ENCODE measurements at places on chromosomes 4 and X. TPM values are rescaled to one million over a fixed set of nuclear protein-coding genes. Genes with fewer than 3 reads are reported as not detected.

FAM149A gene
- 13.5 TPM for total RNA-seq

GPR34 gene
- total RNA-seq: not detected

MAGED4B gene
- total RNA-seq: 197 TPM

FOXP3 gene
- 0.33 TPM for total RNA-seq

UGT8 gene
- 7.5 TPM for total RNA-seq

THAP9 gene
- total RNA-seq: 14.0 TPM

CNGA1 gene
- 1.00 TPM for total RNA-seq

ENPEP gene
- total RNA-seq: 1.4 TPM

GRCh38 chr4:168853770-168854169 lies 156.3 kb downstream of the CBR4 start:
- no peak for DNase-seq

- DNase-seq: no peak
Measured at GRCh38 chrX:150643271-150643670, 49.9 kb upstream of the MTMR1 start.

GRCh38 chr4:78585633-78586032 lies 34.1 kb downstream of the ANXA3 start:
- no peak for DNase-seq

- DNase-seq: no peak
Measured at GRCh38 chr4:12260453-12260852, 831.8 kb upstream of the HS3ST1 start.

- no peak for DNase-seq
Measured at GRCh38 chr4:115159141-115159540, 45.7 kb upstream of the NDST4 start.

GRCh38 chr4:156773648-156774357 lies 197.8 kb downstream of the PDGFC start:
- DNase-seq: no peak

- no peak for DNase-seq
Measured at GRCh38 chrX:317424-318067, 1.1 kb downstream of the GTPBP6 start.

GRCh38 chrX:110836982-110837381 lies 41.4 kb upstream of the CHRDL1 start:
- DNase-seq: no peak

DNA sequence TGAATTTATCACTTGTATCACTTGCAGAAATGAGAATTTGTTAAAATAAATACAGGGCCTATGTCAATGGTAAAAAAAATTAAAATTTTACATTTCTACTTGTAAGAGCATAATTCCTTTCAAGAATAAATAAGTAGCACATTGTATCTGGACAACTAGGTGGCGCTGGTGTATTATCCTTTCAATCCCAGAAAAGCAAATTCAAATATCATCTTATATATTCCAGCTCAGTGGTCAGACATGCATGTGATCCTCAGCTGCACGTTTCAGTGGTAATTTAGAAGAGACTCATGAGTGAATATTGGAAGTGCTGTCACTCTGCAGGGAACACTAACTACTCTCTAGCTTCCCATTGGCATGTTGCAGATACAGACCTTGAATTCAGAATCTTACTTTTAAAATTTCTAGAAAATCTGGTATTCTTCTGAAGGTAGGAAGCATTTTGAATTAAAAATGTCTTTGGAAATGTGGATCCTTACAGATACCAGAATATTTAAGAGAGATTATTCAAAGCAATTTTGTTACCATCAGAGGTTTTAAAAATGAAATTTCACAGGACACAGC lies 1414.7 kb upstream of the TENM3 start:
- no peak for DNase-seq

DNA sequence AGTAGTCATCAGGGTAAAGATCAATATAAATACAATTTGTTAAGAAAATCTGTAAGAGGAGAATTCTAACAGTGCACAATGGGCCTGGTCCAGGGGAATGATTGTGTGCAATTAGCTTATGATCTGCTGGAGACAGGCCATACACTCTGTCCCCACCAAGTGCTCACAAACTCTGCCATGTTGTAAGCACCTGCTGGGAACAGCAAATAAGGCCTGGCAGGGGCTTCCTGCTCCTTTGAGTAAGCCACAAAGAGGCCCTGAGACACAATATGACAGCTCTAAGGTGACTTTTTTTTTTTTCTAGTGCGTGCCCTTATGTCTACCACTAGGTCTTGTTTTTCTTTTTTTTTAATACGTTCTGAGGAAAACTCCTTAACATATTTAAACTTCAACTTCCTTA lies 866.3 kb upstream of the PCDH7 start:
- DNase-seq: no peak

GRCh38 chrX:115906276-115906675 lies 264.3 kb upstream of the AGTR2 start:
- no peak for DNase-seq

DNA sequence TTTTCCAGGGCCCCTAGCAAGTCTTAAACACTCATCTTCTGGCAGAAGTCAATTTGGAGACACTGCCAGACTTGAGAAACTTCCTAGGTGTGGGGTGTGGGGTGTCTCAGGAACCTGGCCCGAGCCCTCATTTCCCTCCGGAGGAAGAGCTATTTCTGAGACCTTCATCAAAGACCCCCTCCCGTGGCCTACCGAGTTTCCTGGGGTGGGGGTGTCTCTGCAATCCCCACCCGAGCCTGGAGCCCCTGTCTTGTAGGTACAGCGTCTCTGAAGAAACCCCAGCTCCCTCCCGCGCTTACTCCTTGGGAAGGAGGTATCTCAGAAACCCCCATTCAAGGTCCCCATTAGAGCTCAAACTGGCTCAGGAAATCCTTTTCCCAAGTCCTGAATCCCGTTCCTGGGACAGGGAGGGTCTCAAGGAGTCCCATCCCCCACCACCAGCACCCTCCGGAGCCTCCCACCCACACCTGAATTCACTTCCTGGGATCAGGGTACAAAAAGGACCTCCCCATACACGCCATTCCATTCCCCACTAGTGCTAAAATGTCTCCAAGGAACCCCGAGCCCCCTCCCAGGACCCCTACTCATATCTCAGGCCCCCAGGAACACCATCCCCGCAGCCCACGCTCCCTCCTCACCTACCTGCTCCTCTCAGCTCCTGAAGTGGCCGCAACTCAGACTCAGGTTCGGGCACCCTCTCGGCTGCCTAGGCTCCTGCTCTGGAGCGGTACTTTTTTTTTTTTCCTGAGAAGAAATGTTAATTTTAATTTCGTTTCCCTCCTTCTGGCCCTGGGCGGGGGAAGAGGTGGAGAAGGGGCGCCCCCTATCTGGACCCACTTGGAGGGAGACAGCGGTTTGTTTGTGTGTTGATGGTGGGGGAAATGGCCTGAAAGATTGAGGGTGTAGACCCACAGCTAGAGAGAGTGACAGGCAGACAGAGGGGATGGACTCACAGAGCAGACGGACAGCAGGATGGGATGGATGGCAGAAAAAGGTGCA lies 1.1 kb downstream of the SLC38A5 start:
- DNase-seq: no peak

DNA sequence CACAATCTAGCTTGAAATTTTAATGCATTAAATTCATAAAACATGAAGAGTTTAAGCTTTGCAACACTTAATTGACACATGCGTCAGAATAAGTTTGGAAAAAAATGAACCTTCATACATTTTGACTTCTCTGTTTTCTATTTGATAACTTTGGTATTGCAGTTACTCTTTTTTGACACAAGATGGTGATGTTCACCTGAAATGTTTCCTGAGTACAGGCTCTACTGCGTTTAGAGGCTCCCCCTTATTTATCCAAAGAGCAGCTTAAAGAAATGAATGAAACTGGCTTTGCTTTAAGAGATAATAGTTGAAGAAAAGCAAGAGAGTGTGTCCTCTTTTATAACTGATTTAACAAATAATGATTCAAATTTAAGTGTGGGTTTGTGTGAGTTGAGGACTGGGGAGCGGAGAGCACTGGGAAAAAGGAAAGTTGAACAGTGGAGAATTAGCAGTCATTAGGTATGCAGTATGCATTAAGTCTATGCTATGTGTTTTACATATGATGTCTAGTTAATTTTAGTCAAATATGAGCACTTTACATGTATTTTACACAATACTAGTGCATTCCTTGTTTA lies 180.6 kb upstream of the NUDT6 start:
- no peak for DNase-seq

- DNase-seq: no peak
Measured at GRCh38 chr4:162557516-162558106, 393.8 kb upstream of the FSTL5 start.

GRCh38 chr4:41396214-41396613 lies 139.5 kb downstream of the UCHL1 start:
- no peak for DNase-seq

GRCh38 chr4:172709376-172709775 lies 459.2 kb upstream of the GALNT7 start:
- DNase-seq: no peak

DNA sequence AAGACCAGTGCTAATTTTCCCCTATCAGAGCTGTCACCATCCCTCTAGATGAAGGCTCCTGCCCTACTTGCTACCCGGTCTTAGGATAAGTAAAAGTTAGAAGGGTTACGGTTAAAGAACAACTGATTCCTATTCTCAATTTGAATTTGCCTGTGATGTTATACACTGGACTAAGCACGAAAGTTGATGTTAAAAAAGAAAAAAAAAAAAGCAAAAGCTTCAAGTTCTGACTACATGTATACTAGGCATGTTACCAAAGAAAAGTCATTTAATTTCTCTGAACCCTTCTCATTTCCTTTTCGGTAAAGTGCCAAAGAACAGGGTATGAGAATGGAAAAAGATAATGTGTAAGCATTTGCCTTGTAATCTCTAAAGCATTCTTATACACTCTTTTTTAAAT lies 1.4 kb upstream of the PPID start:
- DNase-seq: no peak

GRCh38 chr4:120481756-120482155 lies 415.1 kb upstream of the MAD2L1 start:
- DNase-seq: no peak

- DNase-seq: no peak
Measured at GRCh38 chr4:41587286-41587685, 49.3 kb downstream of the LIMCH1 start.

DNA sequence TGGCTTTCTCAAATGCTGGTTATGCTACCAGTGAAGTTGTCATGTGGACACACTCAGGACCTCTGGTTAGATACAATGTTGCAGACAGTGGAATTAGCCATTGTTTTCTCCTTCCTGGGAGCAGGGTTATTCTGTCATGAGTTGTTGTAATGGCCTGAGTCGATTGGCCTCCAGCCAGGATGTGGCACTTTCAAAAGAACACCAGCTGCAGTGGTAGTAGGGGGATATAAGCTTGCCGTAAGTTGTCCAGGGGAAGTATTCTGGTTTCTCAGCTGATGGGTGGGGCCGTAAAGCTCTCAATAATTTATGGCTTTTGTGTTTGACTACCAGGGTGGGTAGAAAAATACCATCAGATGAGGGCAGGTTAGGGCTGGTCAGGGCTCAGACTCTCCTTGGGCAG lies 697.5 kb upstream of the GNPDA2 start:
- DNase-seq: no peak

DNA sequence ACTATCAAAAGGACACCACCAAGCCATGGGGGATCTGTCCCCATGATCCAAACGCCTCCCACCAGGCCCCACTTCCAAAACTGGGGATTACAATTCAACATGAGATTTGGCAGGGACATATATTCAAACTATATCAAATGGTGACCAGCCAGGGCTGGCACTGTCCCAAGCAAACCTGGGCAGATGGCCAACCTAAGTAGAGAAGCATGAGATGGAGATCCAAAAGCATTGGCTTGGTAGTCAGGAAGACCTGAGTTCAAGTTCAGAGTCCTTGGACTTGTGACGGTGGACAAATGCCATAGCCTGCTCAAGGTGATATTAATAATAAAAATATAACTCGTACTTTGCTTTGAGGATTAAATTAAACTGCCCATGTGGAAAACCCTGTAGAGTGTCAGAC lies 79.2 kb upstream of the HS3ST1 start:
- no peak for DNase-seq

DNA sequence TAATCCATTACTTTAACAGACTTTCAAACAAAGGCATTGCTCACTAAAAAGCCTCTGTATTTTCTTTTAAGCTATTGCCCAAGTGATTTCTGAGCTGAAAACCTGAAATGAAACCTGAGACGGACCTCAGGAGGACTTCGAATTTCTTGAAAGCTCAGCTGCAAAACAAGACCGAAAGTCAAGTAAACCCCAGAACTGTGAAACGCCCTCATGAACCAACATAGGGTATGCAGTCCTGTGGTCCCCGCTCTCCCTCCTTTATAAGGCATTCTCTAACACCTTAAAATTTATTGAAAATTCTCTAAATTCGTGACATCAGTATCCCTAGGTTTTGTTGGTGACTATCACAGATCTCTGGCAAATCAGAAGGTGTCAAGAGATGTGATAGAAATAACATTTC lies 91.8 kb downstream of the SHISA3 start:
- no peak for DNase-seq

GRCh38 chr4:27343411-27343810 lies 482.8 kb downstream of the STIM2 start:
- DNase-seq: no peak

- no peak for DNase-seq
Measured at GRCh38 chr4:1661695-1662094, 22.4 kb downstream of the FAM53A start.

DNA sequence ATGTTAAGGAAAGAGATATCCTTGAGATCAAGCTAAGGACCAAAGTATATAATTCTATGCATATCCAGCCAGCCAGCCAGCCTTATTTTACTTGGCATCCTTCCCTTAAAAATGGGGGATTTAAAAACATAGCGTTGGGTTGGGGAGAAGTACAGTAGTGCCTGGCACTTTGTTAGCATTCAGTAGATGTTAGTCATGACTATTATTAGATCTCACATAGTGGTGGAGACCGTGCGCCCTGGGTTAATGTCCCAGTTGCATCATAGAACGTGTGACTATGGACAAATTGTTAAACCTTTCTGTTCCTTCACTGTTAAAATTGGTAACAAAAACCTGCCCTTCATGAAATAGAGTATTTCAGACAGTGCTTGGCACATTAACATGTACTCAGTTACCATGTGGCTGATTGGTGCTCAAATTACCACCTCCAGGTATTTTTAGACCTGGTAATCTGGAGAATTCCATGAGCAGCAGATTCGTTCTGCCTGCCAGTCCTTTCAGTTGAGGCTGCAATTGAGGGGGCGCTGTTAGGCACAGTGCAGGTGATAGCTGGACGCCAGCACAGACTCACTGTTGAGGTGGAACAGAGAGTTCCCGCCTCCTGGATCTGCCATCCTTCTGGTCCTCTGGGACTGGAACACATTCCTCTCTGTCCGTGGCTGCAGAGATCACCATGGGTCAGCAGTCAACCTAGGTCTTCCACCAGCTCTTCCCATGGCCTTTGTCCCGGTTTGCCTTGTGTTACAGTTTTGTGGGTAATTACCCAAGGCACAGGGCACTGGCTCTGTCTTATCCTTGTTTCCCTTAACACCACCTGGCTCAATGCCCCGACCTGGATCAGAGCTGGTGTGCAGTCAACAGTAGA lies 31.7 kb downstream of the RBBP7 start:
- no peak for DNase-seq
